HFFc6 (cell line): ENCODE measurements at places on chromosomes 6 and 20. TPM values are rescaled to one million over a fixed set of nuclear protein-coding genes. Genes with fewer than 3 reads are reported as not detected.
A peak's percentile ranks its signal among the peaks of the same experiment; 100 is the strongest.

BPIFB2 gene
- not detected in 3 replicates for total RNA-seq

- peaks cover 8% of the 10 kb centered on the region; the same call in 1 of the 2 replicates for H3K36me3 ChIP-seq
- H3K4me3 ChIP-seq, result no peak overlapping the region
- peaks cover 46% of the 10 kb centered on the region for H3K4me1 ChIP-seq
- no peak for DNase-seq
- no peak overlapping the region for H3K27ac ChIP-seq
Observed at GRCh38 chr6:106186714-106187113, 100.6 kb downstream of the PRDM1 start.

DNA sequence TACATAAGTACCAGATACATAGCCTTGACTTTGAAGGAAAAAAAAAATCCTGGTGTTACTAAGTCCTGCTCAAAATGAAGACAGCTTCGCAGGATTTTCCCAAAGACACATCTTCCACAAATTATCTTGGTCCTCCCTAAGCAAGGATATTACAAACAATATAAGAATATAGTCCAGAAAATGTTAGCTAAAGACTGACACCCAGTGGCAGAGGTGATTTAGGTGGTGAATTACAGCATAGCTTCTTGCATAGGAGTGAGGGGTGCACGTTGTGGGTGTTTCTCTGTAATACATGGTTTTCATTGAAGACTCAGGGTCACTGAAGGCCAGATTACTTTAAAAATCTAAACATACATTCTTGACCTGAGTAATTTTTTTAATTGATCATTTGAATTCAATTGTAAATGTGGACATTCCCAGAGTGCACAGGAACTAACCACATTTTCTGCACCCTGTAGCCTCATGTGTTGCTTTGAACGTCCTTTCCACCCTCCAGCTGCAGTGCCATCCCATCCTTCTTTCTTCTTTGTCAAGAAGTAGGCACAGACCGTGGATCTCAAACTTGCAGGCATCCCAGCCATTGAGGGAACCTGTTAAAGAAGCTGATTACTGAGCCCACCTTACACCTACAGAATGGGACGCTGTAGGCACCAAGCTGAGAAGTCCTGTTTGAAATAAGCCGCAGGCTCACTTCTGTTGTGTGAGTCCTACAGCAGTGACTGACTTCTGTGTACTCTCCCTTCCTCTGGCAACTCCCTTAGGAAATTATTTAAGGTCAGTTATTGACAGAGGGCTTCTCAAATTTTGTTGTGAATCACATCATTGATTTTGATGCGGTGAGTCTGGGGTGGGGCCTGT, 102.6 kb downstream of the PERP start:
- H3K36me3 ChIP-seq, result no peaks in the 10 kb centered on the region
- H3K27ac ChIP-seq, result no peak overlapping the region
- no peak overlapping the region for H3K4me3 ChIP-seq
- peaks cover 9% of the 10 kb centered on the region for H3K27me3 ChIP-seq

DNA sequence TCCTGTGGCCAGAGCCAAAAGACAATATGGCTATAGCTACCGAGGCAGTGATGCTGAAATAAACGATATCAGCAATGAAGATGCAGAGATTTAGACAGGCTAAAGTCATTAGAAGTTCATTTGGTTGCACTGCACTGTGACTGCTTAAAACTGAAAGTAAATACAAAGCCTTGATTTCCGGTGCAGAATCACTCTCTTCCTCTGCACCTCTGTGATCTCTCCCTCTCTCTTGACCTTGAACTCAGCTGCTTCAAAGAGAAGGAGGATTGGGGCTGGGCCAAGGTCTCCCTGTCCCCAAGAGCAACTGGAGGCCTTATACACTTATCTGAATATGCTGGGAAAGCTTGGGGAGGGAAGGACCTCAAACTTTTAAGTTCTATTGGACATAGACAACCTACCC, 34.6 kb upstream of the SPACA1 start:
- H3K36me3 ChIP-seq, result no peaks in the 10 kb centered on the region
- H3K4me1 ChIP-seq, result peaks cover 14% of the 10 kb centered on the region
- peak overlapping the region; percentile 50 for H3K4me3 ChIP-seq
- DNase-seq, result no peak

OVOL2 gene
- not detected in 3 replicates for total RNA-seq

DNA sequence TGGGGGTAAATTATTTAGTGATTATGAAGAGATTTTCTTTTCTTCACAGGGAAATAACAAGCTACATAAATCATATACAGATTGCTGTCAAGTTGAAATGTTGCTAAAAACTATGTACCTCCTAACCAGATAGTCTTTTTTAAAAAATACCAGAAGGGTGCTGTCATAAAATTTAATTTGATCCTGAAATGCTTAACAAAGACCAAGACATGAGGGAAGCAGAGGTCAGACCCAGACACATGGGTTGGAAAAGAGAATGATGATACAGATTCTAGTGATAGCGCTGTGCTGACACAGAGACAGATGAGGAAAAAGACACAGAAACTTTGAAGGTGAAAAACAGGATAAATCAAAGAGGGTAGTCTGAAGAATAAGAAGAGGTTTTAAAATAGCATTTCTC, 573.1 kb downstream of the HACE1 start:
- no peaks in the 10 kb centered on the region for H3K36me3 ChIP-seq
- no peak overlapping the region for H3K4me3 ChIP-seq
- no peak overlapping the region for H3K27ac ChIP-seq
- H3K27me3 ChIP-seq, result no peaks in the 10 kb centered on the region
- H3K4me1 ChIP-seq, result no peaks in the 10 kb centered on the region
- no peak for DNase-seq

SLC23A2 gene
- 14.7 to 15.7 TPM (median 15.4 TPM) in 3 replicates for total RNA-seq

RIMS4 gene
- not detected in 3 replicates for total RNA-seq

SNAP25 gene
- total RNA-seq, result 0.10 TPM in 1 of 3 replicates, not detected in the others

NECAB3 gene
- 24.7 to 28.4 TPM (median 25.1 TPM) in 3 replicates for total RNA-seq

DNA sequence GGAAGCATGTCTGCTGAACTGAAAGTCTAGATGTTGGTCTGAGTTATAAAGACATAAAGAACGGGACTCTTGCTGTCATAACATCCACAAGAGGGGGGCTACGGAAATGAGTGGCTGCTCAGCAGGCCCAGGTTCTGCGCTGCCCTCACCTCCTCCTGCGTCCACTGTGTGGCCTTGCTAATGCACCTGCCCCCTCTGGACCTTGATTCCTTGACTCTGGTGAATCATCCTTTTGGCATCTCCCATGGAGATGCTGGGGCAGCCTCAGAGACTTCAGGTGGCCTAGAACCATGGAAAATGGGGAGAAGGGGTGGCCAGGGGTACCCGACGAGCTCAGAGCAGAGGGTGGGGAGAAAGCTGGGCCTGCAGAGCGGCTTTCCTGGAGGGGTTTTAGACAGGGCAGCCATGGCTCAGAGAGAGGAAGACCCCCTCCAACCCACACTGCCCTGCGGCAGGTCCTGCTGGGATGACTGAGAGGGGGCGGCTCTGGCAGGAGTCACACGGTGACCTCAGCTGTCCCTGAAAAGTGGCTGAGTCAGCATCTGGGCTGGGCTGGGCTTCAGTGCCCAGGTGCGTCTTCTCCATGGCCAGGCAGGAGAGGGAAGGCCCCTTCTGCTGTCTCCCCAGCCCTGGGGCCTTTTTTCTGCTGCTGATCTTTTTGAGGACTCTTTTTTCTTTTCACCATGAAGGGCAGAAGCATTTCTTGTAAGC, 46.9 kb downstream of the DLGAP4 start:
- no peaks in the 10 kb centered on the region for H3K36me3 ChIP-seq
- H3K27ac ChIP-seq, result no peak overlapping the region
- H3K4me3 ChIP-seq, result no peak overlapping the region
- DNase-seq, result no peak

GRCh38 chr6:135145063-135145800, 35.9 kb upstream of the MYB start:
- peak; percentile 32 for DNase-seq
- H3K27ac ChIP-seq, result no peak overlapping the region
- no peak overlapping the region for H3K4me3 ChIP-seq

LY6G6C gene
- total RNA-seq, result not detected in 3 replicates

DNA sequence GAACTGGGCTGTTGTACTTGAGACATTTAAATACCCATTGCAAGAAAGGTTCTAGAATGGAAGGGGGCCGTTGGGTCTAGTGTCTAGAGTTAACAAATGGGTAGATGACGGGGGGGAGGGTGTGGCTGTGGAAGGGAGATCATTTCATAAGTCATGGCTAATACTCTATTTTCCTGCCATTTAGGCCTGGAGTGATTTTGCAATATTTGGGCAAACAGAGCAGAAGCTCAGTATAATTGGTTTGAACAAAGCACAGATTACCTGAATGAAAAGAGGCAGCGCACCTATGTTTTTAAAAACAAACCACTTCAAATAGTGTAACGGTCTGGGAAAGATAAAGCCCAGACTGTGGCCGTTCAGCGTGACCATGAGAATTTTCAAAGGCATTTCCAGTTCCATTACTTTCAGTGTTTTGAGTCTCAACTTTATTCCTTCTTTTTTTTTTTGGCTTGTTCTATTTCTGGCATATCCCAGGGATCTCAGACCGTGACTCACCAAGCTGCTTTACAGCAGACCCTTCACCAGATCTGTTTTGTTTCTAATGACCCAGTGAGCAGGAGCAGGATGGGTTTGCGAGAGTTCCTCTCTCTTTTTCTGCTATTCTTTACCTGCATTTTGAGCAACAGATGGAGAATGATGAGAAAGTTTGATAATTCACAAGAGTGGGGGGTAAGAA, 73.7 kb downstream of the LYRM2 start:
- no peaks in the 10 kb centered on the region for H3K4me1 ChIP-seq
- peaks cover 17% of the 10 kb centered on the region for H3K27me3 ChIP-seq
- H3K4me3 ChIP-seq, result no peak overlapping the region
- no peak overlapping the region for H3K27ac ChIP-seq
- no peak for DNase-seq

- no peaks in the 10 kb centered on the region for H3K4me1 ChIP-seq
- no peak overlapping the region for H3K4me3 ChIP-seq
- no peak overlapping the region for H3K27ac ChIP-seq
- H3K36me3 ChIP-seq, result no peaks in the 10 kb centered on the region; the same call in 1 of the 2 replicates
Observed at GRCh38 chr6:141216726-141217125, 916.0 kb upstream of the GJE1 start.

DNA sequence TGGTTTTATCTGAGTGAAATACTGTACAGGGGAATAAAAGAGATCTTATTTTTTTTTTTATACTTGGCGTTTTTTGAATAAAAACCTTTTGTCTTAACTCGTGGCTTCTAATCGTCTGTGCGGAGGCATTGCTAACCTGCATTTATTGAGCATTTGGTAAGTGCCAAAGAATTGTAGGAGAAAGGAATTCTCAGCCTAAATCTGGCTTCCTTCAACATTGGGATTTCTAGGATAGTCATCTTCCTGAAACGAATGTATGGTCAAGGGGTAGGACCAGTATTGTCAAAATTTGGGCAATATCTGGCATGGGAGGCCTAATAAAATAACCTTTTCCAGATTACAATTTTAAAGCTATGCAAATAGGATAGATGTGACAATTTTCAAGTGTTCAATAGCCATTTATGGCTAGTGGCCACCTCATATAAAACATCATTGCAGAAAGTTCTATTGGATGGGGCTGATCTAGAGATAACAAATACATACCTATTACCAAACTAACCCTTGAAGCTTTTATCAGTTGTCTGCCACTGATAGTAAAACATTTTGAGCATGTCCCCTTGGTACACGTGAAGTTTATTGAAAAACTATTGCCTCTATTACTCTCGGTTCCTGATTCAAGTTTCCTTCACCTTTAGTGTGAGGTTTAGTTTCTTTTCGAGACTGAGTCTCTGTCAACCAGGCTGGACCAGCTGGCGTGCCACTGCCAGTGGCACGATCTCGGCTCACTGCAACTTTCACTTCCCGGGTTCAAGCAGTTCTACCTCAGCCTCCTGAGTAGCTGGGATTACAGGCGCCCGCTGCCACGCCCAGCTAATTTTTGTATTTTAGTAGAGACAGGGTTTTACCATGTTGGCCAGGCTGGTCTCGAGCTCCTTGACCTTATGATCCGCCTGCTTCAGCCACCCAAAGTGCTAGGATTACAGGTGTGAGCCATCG, 5.6 kb downstream of the PIM1 start:
- no peak overlapping the region for H3K27ac ChIP-seq
- DNase-seq, result no peak
- peaks cover 5% of the 10 kb centered on the region; the same call in 1 of the 2 replicates for H3K27me3 ChIP-seq
- H3K36me3 ChIP-seq, result peaks cover 11% of the 10 kb centered on the region; the same call in 1 of the 2 replicates

HLA-G gene
- total RNA-seq, result 0.18 to 0.28 TPM in 2 of 3 replicates, not detected in the other

PAK5 gene
- not detected in 3 replicates for total RNA-seq

DNA sequence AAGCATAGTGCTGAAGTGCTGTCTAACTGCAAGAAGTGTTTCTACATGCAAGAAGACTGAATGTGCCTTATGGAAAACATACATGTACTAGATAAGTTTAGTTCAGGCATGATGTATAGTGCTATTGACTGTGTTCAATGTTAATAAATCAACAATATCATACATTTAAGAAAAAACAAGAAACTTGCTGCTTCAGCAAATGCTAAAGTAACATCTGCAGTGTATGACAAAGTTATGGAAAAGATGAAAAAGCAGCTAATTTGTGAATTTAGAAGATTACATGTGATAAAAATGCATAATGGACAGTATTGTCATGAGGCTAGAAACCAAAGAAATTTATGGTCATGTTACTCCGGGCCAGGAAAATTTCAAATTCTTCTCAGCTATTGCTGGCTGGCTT, 174.9 kb upstream of the SPTLC3 start:
- H3K27me3 ChIP-seq, result no peaks in the 10 kb centered on the region
- no peaks in the 10 kb centered on the region for H3K36me3 ChIP-seq
- no peaks in the 10 kb centered on the region for H3K4me1 ChIP-seq
- no peak overlapping the region for H3K27ac ChIP-seq

GRCh38 chr6:22499815-22500214, 69.6 kb upstream of the HDGFL1 start:
- H3K27ac ChIP-seq, result no peak overlapping the region
- DNase-seq, result no peak
- no peak overlapping the region for H3K4me3 ChIP-seq
- no peaks in the 10 kb centered on the region for H3K36me3 ChIP-seq

GRCh38 chr6:88631830-88632229, 331.6 kb downstream of the RNGTT start:
- no peaks in the 10 kb centered on the region; the same call in 1 of the 2 replicates for H3K4me1 ChIP-seq
- no peaks in the 10 kb centered on the region for H3K27me3 ChIP-seq
- no peak for DNase-seq

- DNase-seq, result no peak
- H3K4me1 ChIP-seq, result no peaks in the 10 kb centered on the region
- H3K4me3 ChIP-seq, result no peak overlapping the region
- no peaks in the 10 kb centered on the region for H3K27me3 ChIP-seq
- no peaks in the 10 kb centered on the region for H3K36me3 ChIP-seq
- H3K27ac ChIP-seq, result no peak overlapping the region
Observed at GRCh38 chr6:132972971-132973370, 158.6 kb downstream of the RPS12 start.

GRCh38 chr20:48411245-48411644, 416.6 kb downstream of the PREX1 start:
- no peak overlapping the region for H3K27ac ChIP-seq
- no peaks in the 10 kb centered on the region for H3K4me1 ChIP-seq
- H3K4me3 ChIP-seq, result no peak overlapping the region
